OCI-M1 (cell line): ENCODE measurements at places on chromosomes 2 and 18.

DNA sequence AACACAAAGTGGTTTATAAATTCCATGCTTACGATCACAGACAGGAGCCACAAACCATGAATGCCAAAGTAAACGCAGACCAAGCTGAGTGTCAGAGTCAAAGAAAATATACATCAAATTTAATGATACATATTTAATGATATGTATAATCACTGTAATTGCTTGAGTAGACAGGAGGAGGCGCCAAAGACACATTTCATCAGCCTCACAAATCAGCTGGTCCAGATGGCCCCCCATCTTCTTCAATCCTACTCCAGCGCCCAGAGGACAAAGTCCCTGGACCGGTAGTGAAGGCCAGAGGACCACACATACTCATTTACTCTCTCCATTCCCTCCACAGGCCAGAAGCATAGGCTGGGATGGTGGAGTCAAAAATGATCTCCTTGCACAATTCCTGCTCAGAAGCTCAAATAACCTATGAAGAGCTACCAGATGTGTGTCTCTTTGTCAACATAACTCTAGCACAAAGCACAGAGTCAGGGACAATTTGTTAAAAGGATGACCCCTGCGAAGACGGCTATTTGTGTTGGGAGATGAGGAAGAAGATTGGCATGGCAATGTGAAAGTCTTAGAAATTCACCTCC, 149.3 kb upstream of the PGAP1 start:
- peak; percentile 12 for DNase-seq

DNA sequence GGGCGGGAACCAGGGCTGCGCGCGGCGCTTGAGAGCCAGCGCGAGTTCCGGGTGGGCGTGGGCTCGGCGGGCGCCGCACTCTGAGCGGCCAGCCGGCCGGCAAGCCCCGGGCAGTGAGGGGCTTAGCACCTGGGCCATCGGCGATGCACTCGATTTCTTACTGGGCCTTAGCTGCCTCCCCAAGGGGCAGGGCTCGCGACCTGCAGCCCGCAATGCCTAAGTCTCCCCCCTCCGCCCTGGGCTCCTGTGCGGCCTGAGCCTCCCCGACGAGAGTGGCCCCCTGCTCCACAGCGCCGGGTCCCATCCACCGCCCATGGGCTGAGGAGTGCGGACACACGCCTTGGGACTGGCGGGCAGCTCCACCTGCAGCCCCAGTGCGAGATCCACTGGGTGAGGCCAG, 36.5 kb upstream of the MAP2 start:
- no peak for DNase-seq

DNA sequence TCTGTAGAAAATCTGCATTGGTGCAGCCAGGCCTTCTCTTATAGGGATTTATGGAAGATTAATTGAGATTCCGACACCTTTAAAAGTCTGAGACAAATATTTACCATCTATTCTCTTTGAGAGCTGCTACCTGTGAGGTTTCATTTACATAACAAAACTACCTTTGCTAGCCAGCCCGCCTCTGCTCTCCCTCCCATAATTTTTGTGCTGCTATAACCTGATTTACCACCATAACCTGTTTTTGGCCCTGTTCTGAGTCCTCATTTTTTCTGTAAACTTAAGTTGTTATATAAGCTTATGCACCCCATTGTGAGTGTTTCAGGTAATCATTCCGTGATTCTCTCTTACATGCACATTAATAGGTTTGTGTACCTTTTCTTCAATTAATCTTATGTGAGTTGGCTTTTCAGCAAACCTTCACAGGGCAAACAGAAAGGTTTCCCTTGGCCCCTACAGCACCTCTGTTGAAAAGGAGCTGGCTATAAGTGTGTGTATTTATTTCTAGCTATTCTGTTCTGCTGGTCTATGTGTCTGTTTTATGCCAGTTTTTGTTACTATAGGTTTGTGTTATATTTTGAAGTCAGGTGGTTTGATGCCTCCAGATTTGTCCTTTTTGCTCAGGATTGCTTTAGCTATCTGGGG, 114.9 kb upstream of the XIRP2 start:
- DNase-seq: no peak

DNA sequence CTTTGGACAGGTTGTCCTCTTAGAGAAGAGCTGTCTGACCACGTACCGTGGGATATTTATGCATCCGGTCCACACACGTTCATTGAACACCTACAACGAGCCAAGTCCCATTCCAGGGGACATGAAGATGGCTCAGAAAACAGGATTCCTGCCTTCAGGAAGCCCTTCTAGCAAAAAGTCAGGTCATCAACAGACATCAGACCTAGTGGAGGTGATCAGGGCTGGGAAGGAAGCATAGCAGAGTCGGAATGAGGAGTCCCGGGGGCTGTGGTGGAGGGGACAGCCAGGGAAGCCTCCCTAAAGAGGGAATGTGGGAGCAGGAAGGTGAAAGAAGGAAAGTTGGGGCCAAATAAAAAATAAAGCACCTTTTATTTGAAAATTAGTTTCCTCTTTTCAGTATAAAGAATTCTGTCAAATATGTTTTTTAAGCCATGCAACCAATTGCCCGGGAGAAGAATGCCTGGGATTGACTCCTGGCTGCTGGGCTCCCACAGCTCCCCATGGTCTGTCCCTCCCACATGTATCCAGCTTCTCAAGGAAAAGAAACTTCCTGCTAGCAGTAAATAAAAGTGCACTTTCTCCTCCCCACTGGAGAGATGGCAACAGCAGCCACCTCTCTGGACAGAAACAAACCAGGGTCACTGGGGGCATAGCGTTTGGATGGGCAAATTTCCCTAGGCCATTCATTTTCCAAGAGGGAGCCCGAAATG, 144.8 kb downstream of the SMAD7 start:
- DNase-seq: no peak

- DNase-seq: peak; percentile 74
Observed at GRCh38 chr18:12595571-12596255, 62.2 kb downstream of the SPIRE1 start.

GRCh38 chr2:201472411-201472810, 20.9 kb downstream of the STRADB start:
- no peak for DNase-seq

DNA sequence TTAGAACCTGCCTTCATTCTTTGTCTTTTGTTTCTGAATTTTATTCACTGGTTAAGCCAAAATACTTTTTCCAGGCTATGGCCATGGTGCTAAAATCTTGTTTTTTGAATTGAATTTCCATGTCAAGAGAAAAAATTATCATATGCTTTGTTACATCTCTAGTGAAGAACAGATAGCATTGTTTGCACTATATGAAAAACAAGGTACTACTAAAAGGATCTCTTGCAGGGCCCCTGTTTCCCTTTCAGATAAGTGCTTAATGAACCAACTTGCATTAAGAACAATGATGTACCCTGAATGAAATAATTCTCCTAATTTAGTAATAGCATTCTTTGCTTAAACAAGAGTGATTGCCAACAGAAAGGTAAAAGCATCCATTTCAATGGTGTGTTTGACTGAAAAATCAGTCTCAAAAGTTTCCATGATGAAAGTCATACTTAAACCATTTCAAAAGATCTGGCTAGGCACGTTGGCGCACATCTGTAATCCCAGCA, 4.3 kb upstream of the MYL12B start:
- no peak for DNase-seq

- no peak for DNase-seq
Observed at GRCh38 chr2:156491176-156491575, 55.0 kb downstream of the GPD2 start.

DNA sequence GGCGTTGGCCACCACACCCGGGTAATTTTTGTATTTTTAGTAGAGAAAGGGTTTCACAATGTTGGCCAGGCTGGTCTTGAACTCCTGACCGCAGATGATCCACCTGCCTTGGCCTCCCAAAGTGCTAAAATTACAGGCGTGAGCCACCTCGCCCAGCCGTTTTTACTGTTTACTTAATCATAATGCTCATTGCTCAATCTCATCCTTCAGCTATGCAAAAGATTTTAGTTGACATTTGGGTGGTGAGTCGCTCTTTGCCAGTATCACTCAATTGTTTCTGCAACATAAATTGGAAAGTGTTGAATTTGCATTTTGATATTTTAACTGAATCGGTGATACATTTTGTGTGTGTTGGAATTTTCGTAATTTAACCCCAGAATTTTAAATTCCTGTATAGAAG, 7.8 kb upstream of the ZNF532 start:
- DNase-seq: no peak

GRCh38 chr2:55154525-55155030, 77.5 kb downstream of the CLHC1 start:
- DNase-seq: no peak

DNA sequence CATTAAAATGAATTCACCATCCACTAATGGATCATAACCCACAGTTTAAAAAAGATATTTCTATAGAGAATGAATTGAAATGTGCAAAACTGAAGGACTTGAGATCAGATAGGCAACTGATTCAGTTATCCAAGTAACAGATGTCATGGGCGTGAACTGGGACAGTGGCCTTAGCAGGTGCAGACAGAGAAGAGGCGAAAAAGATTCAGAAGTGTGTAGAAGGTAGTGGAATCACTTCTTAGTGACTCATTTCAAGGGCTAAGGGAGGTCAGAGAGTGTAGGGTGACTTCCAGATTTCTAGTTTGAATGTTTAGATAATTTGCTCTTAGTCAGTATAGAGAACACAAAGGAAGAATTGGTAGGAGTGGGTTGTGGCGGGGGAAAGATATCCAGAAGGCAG, 79.7 kb downstream of the EHBP1 start:
- DNase-seq: no peak

GRCh38 chr2:23606968-23607367, 222.0 kb downstream of the KLHL29 start:
- no peak for DNase-seq

- no peak for DNase-seq
Observed at GRCh38 chr2:11656671-11657101, 13.3 kb downstream of the NTSR2 start.

GRCh38 chr2:101718993-101719571, 21.6 kb downstream of the MAP4K4 start:
- DNase-seq: no peak

DNA sequence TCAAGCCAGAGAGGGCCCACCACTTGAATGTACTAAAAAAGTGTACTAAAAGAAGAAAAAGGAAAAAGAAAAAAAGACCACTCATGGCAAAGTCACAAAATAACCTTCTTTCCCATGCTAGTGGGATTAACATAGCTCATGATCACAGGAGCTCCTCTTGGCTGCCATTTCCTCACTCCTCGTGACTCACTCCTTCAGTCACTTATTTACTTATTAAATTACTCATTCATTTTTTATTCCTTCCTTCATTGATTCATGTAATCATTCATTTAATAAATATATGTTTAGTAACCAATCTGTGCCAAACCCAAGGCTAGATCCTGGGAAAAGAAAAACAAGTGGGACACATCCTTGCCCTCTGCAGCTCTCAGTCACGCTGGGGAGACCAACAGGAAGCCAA, 300.5 kb downstream of the INSIG2 start:
- DNase-seq: no peak

DNA sequence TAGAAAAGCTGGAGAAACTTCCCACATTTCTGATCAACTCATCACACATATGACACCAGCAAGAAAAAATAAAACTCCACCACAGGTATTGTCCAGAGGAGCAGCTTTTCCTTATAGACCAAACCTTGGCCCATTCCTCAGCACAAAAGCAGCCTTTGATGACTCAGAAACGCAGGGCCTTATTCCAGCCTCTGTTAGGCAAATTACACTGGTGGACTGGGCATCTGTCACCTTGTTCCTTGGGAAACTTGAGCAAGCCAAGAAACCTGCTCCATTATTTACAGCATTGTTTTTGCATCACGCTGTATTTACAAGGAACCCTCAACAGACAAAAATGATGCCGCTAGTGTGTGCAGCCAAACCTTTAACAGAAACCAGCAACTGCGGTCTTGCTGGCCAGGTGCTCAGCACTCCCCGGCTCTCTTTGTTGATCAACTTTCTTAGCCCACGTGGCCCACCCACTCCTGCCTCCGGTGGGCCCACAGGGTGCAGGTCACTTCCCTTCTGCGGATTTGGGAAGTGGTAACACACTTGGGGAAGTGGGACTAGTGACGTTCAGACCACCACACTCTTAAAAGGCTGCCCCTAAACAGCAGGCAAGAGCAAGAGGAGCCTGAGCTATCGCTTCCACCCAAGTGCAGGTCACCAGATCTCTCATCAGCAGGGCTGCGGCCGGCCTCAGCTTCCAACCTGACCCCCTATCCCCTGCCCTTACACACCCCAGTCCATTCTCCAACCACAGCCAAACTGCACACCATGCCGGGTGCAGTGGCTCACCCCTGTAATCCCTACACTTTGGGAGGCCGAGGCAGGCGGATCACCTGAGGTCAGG, 1.5 kb downstream of the AP1S3 start:
- no peak for DNase-seq

DNA sequence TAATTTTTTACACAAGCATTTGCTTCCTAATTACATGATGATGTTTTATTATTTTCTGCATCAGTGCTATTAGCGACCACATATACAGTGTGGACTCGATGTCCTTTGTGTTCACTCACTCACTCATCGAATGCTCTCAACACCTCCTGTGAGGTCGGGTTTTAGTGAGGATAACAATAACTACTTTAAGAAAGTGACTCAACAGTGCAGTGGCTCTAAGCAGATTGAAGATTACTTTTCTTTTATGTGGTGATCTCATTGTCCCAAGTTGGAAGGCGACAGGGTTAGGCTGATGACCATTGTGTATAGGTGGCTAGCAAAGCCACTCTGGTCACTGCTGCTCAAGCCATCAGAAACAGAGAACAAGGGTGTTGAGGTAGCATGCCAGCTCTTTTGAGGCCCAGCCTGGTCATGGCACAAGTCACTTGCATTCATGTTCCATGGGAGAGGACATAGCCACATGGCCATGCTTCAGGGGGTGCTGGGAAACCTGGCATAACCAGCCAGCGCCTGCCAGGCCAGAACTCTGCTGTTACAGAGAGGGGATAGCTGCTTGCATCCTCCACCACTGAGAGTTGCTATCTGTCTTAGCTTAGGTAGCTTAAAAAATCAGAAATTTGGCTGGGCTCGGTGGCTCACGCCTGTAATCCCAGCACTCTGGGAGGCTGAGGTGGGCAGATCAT, 60.4 kb downstream of the PDCL3 start:
- no peak for DNase-seq

DNA sequence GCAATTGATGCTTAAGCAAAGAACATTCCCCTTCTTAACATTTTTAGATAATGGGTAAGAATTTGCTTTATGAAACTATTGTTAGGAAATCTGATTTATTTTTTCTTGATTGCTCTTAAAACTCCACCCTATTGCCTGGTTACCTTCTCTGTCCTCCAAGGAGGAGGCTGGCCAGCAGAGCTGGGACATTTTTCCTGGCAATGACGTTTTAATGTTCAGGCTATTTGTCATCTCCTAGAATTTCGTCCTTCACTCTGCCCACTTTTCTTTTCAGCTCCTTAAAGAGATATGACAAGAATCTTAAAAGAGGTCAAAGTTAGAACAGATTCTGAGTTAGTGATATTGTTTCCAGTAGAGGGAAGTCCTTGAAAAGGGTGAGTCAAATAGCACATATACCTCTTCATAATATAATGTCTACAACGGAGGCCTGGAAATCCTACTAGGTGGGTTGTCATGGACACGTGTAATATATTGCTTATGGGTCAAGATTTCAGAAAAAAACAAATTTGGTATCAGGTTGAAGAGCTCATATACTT, 141.0 kb downstream of the CMPK2 start:
- DNase-seq: no peak

- peak; percentile 14 for DNase-seq
Observed at GRCh38 chr2:203451689-203452088, 83.4 kb downstream of the RAPH1 start.
